ENCODE measurements at places on chromosomes 12 and 14.

DNA sequence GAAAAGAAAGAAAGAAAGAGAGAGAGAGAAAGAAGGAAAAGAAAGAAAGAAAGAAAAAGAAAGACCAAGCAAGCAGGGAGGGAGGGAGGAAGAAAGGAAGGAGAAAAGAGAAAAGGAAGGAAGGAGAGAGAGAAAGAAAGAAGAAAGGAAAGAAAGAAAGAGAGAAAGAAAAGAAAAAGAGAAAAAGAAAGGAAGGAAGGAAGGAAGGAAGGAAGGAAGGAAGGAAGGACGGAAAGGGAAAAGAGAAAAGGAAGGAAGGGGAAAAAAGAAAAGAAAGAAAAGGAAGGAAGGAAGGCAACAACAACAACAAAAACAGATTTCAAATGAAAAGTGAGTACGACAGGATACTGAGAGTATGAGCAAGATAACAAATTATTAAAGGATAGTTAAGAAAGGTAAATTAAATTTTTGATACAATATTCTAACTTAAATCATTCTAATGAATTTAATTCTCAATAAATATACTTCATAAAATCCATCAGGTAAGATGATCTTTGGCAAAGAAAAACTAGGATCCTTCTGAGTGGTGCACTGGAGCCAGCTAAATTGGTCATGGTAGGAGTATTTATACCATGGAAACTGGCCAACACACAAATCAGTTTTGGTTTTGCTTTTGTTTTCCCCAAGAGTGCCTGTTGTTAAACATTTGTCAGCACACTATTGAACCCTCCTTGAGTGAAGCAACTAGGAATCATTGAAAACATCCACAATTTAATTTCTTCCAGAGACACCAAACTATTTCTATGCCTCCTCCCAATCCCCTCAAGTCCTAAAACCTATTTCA lies 56.1 kb upstream of the DYRK2 start:
- DNase-seq: no peak

DNA sequence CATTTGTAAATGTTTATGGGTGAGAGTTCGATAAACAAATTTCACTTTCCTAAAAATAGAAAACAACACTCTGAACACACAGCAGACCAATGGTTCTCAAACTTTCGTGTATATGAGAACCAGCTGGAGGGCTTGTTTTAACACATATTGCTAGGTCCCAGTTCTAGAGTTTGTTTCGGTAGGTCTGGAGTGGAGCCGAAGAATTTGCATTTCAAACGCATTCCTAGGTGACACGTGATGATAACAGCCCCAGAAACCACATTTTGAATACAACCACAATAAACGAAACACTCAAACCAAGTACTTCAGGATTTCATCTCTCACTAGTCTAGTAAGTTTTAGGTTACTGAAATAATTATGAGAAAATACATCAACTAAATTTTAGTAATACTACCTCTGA lies 17.1 kb downstream of the SEC23A start:
- DNase-seq: no peak

DNA sequence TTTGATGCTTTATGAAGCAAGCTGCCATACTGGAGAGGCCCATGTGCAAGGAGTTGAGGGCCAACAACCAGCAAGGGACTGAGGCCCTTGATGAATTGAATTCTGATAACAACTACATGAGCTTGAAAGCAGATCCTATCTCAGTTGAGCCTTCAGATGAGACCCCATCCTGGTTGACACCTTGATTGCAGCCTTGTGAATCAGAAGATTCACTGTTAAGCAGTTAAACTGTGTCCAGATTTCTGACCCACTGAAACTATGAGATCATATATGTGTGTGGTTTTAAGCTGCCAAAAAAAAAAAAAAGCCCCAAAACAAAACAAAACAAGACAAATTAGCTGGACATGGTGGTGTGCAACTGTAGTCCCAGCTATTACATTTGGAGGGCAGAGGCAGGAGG lies 42.1 kb downstream of the GPR19 start:
- no peak for DNase-seq

GRCh38 chr12:131114942-131115584 lies 161.4 kb downstream of the ADGRD1 start:
- DNase-seq: no peak

- peak; percentile 85 for DNase-seq
Measured at GRCh38 chr14:61456720-61457119, 135.3 kb downstream of the PRKCH start.

DNA sequence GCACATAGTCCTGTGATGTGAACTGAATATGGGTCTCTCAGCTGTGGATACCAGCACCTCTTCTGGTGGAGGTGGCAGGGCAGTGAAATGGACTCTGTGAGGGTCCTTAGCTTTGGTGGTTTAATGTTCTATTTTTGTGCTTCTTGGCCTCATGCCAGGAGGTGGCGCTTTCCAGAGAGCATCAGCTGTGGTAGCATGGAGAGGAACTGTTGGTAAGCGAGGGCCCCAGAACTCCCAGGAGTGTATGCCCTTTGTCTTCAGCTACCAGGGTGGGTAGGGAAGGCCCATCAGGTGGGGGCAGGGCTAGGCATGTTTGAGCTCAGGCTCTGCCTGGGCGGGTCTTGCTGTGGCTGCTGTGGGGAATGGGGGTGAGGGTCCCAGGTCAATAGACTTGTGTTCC lies 241.7 kb downstream of the AEBP2 start:
- DNase-seq: no peak

GRCh38 chr14:52485350-52485960 lies 66.8 kb downstream of the TXNDC16 start:
- DNase-seq: no peak

Measured in stimulated activated CD4-positive, alpha-beta T cell treated with anti-CD3 and anti-CD28 coated beads, Interleukin-4, amount 100 ng/mL, for 48 hours (primary cell).